ENCODE measurements at places on chromosomes 6 and 20.

DNA sequence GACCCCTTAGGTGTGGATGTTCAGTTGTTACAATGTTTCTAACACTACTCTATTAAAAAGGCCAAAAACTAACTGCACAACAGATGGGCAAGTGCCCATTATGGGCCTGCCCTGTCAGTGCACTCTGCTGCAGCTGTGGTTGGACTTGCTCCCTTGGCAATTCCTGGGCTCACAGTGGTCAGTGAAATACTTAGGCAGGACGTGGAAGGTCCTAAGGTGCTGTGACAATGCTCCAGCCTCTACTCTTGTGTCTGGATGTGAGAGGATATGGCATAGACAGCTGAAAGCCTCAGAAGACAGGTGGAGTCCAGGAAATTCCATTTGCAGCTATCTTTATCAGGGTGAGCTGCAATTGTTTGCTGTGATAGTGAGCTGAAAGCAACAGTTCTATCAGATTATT lies 136.5 kb upstream of the OLIG3 start:
- no peak for DNase-seq

DNA sequence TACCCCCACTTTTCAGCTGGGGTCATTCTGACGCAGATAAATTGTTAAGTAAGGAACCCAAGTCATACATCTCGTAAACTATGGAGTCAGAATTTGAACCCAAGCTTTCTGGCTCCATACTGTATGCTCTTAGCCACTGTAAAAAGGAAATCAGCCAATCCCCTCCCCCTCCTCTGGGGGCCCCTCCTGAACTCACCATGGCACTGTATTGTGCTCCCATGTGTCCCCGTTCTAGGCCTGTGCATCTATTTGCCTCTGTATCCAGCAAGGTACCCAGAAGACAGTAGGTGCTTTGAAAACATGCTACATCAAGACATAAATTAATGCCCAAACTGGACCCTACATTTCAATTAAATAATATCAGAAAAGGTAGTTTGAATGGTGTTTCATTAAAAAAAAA lies 98.5 kb downstream of the PREP start:
- no peak for DNase-seq

GRCh38 chr6:49333345-49334125 lies 129.5 kb downstream of the MMUT start:
- DNase-seq = no peak

DNA sequence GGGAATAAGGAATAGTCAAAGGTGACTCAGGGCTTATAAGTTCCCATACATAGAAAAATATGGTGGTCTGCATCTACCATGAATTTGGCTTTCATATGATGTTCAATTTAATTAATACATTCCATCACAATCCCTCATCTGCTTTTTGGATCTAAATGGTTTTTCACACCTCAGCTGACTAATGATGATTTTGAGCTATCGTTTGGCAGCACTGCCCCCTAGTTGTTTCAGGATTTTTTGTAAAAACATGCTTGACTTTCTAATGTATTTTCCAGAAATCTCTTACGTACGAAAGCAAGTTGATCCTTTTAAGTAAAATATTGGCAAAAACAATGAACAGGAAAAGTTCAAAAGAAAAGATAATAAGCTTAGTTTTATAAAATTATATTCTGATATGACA lies 408.6 kb upstream of the ADGRB3 start:
- no peak for DNase-seq

GRCh38 chr6:10297832-10298231 lies 117.0 kb downstream of the TFAP2A start:
- no peak for DNase-seq

DNA sequence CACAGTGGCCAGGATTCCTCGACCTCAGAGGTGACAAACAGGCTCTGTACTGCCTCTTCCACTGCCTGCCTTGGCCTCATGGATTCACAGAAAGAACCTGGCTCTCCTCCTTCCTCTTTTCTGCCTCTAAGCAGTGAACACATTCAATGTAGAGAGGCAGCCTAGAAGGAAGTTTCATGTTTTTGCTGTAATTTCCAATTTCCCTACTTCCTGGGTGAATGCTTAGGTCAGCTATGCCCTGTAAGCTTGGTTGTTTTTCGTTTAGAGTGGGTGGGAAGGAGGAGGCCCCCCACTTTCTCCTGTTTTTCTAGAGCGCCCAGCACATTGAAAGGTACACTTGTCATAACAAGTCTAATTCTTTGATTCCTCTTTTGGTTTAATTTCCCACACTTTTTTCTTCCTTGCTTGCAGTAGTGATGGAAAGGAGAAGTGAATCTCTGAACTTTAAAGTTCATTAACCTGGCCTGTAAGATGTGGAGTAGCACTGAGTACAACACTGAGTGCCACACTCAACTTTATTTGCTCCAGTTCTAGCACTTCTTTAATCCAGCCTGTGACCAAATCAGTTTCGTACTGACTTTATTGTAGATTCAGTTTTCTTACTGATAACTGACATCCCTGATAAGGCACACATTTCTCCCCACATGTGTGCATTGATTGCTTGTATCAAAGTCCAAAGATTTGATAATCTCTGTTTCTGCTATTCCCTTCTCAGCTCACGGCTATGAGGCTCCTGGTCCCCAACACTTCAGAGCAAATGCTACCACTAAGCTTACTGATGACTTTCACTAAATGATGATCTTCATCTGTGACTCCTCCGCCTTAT lies 100.0 kb upstream of the MAN1A1 start:
- no peak for DNase-seq

GRCh38 chr6:149904661-149905370 lies 6.9 kb upstream of the RAET1E start:
- DNase-seq = no peak

- DNase-seq = no peak
Measured at GRCh38 chr6:110597761-110598160, 121.3 kb upstream of the SLC22A16 start.

DNA sequence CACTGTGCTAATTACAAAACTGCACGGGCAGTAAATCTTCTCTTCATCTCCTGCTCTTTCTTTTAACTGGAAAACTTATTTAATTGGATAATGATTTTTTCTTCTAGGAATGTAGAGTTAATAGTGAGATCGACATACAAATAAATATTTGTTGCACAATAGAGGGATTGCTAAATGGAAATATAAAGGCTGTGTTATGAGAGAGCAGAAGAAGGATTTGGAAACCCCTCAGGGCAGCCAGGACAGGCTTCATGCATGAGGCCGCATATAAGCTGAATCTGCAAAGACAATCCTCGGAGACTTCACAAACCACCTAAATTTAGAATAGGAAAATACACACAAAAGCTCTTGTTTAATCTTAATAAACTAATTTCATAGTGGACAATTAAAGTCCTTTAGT lies 2.9 kb upstream of the TAAR1 start:
- no peak for DNase-seq

- no peak for DNase-seq
Measured at GRCh38 chr6:5510331-5511133, 249.2 kb downstream of the FARS2 start.

GRCh38 chr6:147366290-147366689 lies 142.2 kb upstream of the SAMD5 start:
- DNase-seq = no peak

Data from activated CD8-positive, alpha-beta memory T cell treated with anti-CD3 and anti-CD28 coated beads, Interleukin-2, amount 50 U/mL, for 4 hours (primary cell).